ENCODE measurements at places on chromosomes 5 and 9.

GRCh38 chr5:179607160-179607931 is 16.1 kb downstream of the HNRNPH1 start:
- DNase-seq: no peak

- no peak for DNase-seq
These were observed 3.3 kb upstream of the SLC25A46 start for GRCh38 chr5:110735556-110735955.

DNA sequence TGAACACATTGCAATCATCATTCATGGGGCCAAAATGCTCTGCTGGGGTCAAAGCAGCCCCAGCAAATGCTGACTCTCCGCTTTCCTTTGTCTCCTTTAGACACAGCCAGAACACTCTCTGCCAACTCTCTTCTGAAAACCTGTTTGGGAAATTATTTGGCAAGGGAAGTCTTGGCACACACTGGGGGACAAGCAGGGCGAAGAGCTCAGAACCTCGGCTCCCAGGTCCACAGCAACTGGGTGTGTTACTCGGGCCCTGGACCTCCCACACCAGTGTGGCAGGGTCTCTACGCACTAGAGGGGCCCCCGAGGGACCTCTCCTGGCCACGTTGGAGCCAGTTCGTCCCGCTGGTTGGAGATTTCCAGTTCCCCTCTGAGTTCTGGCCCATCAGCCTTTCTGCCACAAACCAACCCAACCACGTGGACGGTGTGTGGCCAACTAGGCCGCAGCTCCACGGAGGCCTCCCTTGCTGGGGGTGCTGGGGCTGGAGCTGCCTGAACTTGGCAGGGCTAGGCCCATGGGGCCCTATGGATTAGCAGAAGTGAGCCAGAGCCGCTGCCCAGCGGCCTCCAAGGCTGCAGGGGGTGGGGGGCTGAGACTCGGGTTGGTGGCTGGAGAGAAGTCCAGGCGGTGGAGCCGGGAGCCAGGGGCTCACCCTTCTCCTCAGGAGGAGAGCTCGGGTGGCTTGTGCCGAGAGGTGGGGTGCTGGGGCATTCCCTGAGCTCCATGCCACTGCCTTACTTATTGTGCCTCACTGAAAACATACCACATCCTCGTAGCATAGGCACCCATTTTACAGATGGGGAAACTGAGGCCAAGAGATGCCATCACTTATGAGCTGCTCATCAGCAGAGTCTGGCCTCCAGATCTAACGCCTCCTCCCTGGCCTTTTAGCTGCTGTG is 46.8 kb upstream of the RNU6ATAC start:
- DNase-seq: no peak

DNA sequence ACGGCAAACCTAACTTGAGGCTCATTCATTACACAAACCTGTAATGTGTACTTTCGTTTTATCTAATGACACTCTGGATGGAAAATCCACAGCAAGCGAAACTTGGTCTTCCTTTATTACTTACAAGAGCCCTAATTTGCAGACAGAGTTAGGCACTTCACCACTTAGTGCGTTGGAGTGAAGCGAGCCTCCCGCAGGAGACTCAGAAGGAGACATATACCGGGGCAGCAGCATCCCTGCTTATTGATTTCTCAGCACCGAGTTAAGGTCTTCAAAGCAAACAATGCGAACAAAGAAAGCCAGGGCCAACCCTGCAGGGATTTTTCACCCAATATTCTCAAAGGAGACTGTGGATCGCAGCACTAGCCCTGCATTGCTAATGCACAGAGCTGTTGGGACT is 28.6 kb downstream of the LSM11 start:
- no peak for DNase-seq

DNA sequence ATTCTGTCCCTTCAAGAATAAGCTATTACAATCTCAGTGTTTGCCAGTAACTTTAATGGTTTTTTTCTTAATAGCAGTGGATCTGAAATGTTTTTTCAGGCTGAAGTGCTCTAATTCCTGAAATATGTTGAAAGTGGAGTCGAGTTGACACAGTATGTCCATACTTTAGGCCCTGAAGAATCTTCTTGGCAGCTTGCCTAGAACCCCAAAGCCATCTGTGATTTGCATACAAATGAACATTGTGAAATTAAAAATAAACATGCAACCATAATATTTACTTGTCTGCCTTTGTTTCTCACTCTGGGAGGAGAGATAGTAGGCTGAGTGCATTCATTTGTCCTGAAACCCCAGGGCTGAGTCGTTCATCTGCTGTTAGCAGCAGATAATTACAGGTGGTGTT is 152.7 kb downstream of the ADCY2 start:
- no peak for DNase-seq

DNA sequence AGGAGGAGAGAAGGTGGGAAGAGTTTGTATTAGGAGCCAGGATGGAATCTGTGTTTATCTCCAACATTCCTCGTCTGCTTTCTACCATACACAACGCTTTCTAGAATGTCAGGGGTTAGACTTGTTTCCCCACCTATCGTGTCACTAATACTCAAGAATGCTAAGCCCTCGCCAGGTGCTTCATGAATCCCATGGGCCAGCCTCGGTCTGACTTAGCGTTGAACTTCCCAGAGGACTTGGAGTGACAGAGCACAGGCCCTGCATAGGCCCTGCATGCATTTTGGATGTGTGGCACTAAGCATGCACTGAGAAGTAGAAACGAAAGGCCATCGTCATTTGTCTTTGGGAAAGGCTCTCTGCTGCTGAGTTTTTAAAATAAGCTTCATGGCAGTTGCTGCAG is 328.7 kb downstream of the NSG2 start:
- DNase-seq: no peak

DNA sequence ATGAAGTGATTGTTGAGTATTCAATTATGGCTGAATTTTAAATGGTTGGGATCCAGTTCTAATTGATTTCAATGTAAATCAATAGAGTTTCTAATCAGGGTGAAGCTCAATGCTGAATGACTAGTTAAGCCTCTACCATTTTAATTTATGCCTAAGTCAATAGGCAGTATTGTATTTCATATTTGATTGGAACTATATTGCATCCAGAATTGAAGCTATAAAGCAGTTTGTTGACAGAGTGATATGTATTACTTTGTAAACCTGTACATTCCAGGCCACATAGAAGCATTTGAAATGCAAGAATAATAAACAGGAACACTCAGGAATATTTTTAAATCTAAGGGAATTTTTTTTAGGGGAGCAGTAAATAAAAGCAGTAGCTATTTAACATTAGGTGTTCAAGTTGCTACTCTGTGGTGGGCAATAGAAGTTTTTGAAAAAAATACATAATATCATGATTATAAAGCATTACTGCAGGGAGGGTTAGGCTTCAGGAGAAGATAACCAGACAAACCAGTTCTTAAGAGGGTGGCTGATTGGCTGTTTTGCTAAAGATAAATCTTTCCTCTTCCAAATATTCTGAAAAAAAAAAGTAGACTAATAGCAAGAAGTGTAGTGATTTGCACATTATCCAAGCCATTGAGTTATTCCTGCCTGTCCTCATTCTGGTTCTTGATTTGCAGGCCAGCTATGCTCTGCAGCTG is 492.0 kb upstream of the MEF2C start:
- no peak for DNase-seq

- DNase-seq: no peak
These were observed 27.3 kb upstream of the IL17B start for GRCh38 chr5:149406203-149406978.

All from NCI-H187 treated with DMSO at 0.1 percent for 48 hours (cell line).